ENCODE measurements at places on chromosomes 2 and 18.

DNA sequence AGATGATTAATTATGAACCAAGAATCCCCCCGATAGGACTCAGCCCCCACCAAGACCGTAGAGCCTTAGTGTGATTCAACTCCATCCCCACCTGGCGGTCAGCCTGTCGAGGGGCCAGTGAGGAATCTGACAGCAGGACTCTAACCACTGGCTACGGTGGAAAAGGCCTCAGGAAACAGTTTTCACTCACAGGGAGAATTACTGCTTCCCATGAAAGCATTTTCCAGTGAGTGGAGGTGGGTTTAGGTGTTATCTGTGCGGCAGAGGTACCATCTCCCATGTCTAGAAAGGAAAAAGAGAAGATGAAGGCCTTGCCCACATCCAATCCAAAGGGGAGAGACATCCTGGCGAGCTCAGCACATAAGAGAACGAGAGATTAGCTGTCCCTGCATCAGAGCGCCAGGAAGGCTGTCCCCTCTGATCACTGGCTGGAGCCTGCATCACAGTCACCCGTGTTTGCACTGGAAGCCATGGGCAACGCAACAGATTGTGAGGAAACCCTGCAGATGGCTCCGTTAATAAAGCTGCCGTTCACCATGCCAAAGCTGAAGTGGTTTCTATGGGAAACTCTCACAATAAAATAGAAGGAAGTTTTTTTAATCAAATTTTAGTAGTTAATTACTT is 22.3 kb downstream of the COX7A2L start:
- DNase-seq = no peak

- DNase-seq = no peak
Measured at GRCh38 chr2:36044411-36044810, 311.2 kb upstream of the CRIM1 start.

GRCh38 chr2:1082456-1083205 is 132.0 kb downstream of the SNTG2 start:
- no peak for DNase-seq

DNA sequence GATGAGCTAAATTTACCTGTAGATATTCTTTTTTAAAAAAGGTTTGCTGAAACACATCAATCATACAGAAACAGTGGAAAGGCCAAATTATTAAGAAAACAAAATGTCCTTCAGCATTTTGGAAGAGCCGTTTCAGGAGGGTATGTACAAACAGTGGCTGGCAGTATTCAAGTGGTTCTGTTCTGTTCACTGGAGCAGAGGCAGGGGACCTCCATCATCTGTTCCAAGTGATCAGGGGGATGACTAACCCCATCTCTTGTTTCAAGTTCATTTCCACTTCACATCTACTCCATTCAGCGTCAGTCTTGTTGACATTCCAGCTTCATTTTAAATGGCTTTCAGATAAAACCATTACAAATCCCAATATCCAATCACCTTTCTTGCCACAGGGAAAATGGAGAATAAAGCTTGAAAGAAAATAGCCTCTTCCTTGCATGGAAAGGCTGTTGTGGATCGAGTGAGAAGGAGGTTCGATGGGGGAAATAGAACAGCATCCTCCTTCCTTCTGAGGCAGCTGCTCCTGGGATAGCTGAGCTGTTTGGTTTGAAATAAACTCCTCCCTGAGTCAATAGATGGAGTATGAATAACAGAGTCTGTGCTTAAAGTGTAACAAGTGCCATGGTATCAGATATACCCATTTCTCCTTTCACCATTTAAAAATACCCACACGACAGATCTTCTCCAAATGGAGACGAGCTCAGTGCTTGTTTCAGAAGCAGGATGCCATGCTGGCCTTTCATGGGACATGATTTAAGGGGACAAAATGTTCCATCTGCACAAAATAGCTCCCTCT is 63.7 kb upstream of the OTOF start:
- no peak for DNase-seq

- DNase-seq = no peak
Measured at GRCh38 chr2:239604861-239605260, 204.0 kb upstream of the HDAC4 start.

DNA sequence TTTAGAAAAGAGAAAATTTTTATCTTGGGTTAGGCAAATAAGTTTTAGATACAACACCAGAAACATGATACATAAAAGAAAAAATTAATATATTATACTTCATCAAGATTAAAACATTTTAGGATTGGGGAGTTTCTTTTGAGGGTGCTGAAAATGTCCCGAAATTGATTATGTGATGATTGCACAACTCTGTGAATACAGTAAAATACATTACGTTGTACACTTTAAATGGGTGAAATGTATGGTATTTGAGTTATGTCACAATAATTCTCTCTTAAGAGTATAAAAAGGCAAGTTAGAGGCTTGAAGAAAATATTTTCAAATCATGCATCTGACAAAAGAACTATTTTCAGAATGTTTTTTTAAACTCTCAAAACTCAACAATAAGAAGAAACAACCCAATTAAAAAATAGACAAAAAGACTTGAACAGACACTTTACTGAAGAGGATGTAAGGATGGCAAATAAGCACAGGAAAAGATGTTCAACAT is 36.2 kb upstream of the INO80C start:
- DNase-seq = no peak

DNA sequence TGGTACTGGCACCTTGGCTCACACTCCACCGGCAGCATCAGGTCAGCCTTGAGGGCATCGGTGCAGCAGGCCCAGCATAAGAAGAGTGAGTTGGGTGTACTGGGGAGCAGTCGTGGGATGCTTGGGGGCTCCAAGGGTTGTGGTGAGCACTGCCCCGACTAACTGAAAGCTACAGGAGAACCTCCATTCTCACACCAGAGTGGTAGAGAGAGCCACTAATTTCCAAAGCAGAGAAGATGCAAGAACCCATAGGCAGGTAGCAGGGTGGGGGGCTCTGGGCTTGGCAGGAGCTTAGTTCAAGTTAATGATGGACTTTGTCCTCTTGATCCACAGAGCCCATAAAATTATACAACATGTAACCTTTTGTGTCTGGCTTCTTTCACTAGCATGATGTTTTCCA is 148.0 kb upstream of the SMAD2 start:
- no peak for DNase-seq

DNA sequence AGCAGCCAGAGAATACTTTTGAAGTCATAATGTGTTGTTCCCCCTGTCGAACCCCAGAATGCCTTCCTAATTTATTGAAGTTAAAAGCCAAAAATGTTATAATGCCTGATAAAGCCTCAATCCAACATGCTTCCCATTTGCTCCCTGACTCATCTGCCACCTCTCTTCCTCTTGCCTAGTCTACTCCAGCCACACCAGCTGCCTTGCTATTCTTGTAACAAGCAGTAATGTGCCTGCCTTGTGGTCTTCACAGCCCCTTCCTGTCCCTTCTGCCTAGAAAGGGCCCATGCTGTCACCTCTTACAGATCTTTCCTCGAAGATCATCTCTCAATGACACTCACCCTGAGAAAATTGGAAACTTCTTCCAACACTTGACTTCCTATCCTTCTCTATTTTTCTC is 231.6 kb upstream of the CDH2 start:
- DNase-seq = no peak

DNA sequence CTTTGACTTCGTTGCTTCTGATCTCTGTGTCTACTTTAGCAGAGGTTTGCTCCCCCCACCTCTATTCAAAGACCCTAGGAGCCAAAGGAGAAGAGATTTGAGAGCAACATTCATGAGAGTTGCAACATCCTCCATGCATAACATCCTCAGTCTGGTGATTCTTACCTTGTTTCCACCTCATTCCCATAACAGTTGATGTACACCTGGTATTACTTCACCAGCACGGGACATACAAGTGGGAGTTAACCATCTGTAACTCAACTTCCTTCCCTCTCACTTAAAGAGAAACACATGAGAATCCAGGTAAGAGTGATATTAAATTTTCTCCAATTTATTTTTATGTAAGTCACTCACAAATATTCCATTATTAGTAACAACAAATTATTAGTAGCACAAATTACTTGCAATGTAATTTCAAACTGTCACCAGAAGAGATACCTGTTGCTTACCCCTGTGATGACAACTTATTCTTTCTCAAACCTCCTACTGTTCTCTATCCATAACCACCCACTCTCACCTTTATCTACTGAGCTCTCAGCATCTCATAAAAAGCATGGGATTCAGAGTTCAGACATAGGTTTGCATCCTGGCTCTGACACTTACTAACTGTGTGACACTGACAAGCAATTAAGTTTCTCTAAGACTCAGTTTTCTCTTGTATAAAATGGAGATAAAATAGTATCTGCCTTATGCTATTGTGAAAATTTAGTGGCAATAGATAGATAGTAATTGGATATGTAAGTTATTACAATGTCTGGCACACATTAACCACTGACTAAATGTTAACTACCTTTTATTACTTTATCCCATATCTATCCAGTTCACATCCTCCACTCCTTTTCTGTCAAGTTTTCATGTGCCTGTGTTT is 184.6 kb upstream of the SRD5A2 start:
- DNase-seq = no peak

DNA sequence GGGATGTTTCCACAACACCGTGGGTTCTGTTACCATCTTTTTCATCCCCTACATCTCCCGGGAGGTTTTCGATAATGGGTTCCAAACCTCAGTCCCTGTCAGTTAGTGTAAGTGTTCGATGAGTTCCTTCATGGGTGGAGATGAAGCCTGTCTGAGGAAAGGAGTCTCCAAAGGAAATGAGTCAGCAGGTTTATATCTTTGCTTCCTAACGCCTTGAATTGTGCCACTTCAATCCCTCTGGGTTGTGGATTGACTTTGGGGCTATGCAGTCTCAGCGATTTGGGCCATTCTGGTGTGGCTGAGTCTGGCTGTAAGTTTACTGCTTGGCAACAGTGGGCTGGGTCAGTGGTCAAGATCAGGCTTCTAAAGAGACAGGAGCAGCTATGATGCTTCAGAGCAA is 1.2 kb downstream of the SERPINB5 start:
- no peak for DNase-seq

DNA sequence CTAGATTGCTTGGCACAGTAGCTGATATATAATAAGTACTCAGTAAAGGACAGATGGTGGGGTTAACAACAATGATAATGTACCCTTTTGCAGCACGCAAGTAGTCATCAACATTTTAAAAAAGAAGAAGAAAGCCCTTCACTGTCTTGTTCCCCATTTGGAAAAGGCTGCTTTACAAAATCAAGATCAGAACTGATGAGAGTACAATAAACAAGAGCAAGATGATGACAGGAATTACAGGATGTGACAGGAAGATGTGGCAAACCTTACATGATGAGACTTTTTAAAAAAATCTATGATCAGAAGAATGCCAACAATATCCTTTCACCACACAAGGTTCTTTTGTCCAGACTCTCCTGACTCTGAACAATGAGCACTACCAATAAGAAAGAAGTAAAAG is 9.1 kb downstream of the TYW5 start:
- no peak for DNase-seq

- no peak for DNase-seq
Measured at GRCh38 chr18:25113566-25113965, 238.4 kb downstream of the ZNF521 start.

DNA sequence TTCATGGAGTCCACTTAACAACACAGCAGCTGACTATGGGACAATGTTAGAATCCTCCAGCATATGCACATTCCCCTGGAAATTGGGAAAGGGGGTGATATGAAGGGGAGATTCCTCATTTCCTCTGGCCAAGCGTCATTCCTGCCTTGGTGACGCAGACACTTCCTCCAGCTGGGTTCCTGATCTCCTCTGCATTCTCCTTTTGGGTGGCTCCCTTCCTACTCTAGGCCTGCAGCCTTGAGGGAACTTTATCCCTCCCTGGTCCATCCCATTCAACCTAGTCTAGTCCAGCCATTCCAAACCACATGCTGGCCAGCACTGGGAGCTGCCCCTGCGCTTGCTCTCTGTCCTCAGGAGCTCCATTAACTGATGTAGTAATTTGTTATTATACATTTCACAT is 216.8 kb downstream of the VAPA start:
- DNase-seq = no peak

DNA sequence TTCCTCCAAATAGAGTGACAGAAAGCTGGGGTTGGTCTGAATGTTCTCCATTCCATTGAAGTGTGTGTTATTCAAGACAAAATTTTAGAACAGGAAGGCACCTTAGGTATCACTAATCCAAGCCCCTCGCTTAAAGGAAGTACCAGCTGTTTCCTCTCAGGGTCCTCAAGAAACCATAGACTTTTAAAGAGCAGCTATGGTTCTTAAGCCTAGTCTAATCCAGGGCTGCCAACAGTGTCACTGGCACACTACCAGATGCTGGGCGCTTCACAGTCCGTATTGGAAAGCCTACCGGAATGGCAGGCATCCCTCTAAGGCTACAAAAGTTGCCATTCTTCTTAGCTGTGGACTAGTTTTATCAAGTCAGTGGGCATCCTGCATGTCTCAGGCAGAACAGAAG is 1.9 kb downstream of the NEMP2 start:
- no peak for DNase-seq

DNA sequence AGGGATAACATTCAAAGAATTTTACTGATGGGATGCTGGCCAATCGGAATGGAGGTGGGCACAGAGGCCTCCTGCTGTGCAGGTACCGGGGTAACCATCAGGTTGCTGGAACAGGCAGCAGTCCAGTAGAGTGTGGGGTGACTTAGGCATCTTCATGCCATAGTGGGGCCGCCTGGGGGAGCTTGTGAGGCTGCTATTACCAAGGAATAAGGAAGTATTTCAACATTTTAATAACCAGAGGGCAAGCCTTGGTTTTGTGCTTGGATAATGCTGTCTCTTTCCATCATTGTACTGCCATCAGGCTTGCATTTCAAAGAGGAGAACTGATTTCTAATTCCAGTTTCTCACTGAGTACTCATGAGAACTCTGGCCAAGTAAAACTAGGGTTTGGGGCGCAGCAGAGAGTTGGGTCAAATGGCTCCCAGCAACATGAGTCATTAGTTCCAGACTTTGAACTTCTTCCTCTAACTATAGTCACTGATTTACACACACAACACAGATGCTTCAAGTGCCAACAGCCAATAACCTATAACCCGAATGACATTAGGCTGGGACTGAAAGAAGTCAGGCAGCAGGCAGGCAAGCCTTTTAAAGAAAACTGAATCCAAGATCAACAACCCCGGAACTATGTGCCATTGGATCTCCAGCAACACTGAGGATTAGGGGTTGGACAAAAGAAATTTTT is 56.1 kb upstream of the FHL2 start:
- DNase-seq = peak; percentile 84

DNA sequence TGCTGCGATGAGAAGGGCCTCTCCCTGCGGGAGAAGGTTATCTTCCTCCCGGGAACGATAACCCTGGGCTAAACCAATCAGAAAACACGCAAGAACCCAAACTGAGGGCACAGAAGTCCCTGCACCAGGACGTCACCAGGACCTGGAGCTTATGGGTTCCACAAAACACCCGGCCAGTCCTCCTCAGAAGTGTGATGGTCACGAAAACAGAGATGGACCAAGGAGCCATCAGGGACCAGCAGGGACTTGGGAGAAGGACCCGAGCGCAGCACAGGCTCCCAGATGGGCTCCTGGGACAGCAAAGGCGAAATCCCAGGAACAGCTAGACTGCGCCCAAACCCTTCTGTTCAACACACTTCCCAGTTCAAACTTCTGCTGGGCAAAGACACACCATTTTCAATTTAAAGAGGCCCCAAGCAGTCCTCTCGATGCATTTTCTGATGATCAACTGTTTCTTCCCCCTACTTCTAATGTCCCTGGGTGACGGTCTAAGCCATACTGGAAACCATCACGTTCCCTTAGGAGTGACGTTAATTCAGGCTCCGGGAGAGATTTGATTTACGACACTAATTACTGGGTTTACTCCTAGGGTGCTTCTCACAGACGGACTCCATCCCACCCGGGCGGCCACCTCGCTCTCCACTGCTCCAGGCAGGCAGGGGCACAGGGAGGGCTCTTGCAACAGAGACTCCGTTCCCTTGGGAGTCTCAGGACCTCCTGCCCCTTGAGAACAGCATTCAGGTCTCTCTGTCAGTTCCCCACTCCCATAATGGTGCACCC is 29.2 kb downstream of the ZNF516 start:
- no peak for DNase-seq

All from astrocyte of the hippocampus (primary cell).